ENCODE measurements at places on chromosomes 5 and 9.

- no peak for DNase-seq
- no peaks in the 10 kb centered on the region for H3K36me3 ChIP-seq
- H3K27ac ChIP-seq: no peak overlapping the region
- H3K4me3 ChIP-seq: no peak overlapping the region
- no peaks in the 10 kb centered on the region for H3K4me1 ChIP-seq
Observed at GRCh38 chr5:5217371-5217770, 77.2 kb downstream of the ADAMTS16 start.

GRCh38 chr9:69815313-69815712, 5.3 kb upstream of the CFAP95 start:
- no peaks in the 10 kb centered on the region for H3K36me3 ChIP-seq
- DNase-seq: no peak
- H3K4me3 ChIP-seq: no peak overlapping the region
- no peaks in the 10 kb centered on the region for H3K27me3 ChIP-seq
- no peaks in the 10 kb centered on the region for H3K4me1 ChIP-seq
- no peak overlapping the region for H3K27ac ChIP-seq

DNA sequence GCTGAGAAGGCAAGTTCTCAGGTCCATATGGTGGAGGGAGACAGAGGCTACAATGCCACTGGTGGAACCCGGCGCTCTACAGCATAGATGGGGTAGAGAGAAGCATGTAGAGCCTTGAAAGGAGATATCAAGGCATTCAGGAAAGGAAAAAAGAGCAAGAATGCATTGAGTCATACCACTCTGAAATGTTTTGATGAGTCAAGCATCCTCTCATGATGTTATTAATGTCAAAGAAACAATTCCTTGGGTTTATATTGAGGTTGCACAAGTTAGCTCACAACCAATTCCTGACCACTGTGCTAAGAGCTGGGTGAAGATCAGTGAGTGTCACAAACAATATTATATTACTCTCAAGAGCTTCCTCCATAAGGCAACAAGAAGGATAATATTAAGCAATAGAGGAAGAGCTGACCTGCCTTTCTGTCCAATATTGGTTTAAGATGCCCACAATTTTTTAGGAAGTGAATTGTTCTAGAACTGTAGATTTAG, 178.0 kb downstream of the RFK start:
- no peak overlapping the region for H3K27ac ChIP-seq
- no peak for DNase-seq
- no peaks in the 10 kb centered on the region for H3K36me3 ChIP-seq
- H3K4me3 ChIP-seq: no peak overlapping the region
- H3K4me1 ChIP-seq: no peaks in the 10 kb centered on the region

DNA sequence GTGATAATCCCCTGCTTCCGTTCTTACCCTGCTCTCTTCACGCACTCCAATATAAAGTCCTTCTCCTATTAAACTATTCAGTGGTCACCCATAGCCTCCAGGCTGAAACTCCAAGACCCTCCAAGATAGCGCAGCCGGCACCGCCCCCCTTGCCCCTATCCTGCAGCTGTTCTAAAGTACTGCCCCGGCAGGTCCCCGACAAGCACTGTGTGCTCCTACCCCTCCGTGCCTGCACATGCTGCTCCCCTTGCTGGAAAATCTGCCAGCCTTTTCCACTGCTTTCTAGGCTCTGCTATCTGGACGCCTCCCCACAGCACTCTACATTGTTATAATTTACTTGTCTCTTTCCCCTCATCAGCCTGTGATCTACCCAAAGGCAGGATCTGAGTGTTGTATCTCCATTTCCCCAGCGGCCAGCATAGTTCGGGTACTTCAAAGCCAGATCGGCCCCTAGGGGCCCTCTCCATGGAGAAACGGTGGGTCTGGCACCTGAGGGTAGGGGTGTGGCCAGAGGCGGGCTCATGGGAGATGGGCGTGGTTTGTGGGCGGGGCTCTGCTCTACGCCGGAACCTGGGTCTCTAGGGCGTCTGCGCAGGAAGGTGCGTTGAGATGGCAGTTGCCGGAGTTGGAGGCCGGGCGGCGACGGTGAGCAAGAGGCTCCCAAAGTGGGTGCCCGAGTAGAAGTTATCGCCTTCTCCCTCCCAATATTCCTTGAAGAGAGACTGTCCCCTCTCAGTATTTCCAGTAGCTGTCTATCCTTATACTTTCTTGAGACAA, 83.5 kb upstream of the RUSC2 start:
- DNase-seq: peak; percentile 81
- peak overlapping the region; percentile 18 for H3K4me3 ChIP-seq
- no peak overlapping the region for H3K27ac ChIP-seq
- no peaks in the 10 kb centered on the region for H3K36me3 ChIP-seq
- no peaks in the 10 kb centered on the region for H3K27me3 ChIP-seq

DNA sequence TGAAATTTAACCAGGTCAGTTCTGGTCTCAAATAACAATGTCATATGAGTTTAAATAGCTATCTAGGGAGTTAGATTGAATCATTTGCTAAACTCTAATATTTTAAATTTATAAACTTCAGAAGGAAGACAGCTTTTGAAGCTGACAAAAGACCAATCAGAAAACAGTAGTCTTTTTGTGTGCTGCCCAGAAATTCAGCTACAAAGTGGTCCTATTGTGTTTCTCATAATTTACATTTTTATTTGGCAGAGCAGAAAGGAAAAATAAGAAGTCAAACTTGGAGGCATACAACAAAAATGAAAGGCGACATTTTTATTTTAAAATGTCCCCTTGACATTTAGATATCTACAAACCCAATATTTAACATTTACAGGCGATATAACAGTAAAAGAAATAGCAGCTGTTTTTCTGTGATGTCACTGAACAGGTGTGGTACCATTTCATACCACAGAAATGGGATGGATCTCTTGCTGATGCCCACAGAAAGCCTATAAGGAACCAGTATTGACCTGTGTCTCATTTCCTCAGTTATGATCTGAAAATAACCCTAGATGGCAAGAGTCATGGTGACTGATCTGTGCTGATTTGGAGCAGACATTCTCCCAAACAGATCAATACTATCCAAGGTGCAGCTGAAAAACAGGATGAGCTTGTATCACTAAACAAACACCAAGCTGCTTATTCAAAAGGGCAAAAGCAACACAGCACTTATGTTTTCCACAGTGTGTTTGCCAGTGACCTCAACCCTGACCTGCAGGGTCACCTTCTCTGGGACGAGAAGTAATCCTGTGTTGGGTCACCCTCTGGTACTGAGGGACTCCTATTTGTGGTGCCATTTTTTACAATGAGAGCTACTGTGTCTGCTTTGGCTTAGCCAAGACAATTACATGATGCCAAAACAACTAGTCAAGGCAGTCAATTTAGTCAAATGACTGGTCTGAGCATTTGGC, 3.6 kb upstream of the FST start:
- no peaks in the 10 kb centered on the region for H3K27me3 ChIP-seq
- no peak overlapping the region for H3K27ac ChIP-seq
- no peaks in the 10 kb centered on the region for H3K4me1 ChIP-seq
- no peak for DNase-seq
- no peaks in the 10 kb centered on the region for H3K36me3 ChIP-seq
- H3K4me3 ChIP-seq: no peak overlapping the region

DNA sequence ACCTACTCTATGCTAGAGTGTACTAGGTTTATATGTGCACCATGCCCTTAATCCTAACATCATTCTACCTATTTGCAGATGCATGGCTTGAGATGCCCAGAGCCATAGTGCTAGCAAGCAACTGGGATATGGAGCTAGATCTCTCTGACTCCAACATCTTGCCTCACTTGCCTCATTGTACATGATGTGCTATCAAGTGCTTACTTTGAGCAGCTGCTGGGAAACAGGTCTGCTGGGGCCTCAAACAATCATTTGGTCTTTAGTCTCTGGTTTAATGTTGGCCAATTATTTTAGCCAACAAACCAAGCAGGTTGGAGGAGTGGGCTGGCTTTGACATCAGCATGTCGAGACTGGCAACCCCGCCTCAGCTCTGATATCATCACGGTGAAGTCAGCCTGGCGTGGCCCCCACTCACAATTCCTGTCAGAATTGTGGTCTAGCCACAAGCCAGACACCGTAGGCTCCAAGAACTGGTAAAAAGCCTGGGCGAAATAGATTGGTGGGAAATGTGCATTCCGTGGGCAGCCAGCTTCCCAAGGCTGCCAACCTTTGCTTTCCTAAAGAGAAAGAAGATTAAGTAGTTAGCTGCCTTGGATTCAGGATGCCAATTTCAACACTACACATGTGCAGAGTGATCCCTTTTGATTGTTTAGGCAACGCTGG, 21.1 kb upstream of the GAS1 start:
- no peaks in the 10 kb centered on the region for H3K27me3 ChIP-seq
- H3K27ac ChIP-seq: no peak overlapping the region
- no peaks in the 10 kb centered on the region for H3K36me3 ChIP-seq
- no peak overlapping the region for H3K4me3 ChIP-seq
- no peak for DNase-seq
- peaks cover 3% of the 10 kb centered on the region for H3K4me1 ChIP-seq

DNA sequence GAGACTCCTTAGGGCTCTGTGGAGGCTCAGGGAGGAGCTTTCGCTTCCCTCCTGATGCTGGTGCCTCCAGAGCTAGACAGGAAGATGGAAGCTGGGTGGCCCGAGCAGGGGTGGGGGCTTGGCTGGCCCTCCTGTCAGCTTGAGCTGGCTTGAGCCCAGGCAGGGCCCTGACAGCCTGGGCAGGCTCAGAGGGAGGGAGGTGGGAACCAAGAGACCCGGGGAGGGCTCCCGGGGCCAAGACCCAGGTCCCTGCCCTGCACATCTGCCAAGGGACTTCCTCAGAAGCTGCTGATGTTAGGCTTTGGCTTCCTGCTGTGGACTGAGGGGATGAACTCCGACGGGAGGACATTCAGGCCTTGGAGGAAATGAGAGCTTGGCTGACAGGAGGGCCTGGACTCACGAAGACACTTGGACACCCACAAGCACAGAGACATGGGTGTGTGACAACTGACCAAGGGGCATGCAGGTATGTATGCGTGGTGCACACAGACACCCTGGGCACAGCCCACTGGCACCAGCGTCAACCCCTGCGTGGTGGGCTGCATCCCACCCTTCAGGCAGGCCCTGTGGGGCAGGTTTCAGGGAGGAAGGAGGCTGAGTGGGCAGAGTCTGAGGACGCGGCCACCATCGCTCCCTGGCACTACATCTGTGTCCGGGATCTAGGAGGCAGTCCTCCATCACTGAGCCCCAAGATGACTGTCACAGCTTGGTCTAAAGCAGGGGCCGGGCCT, 1.7 kb upstream of the LTC4S start:
- peaks cover 5% of the 10 kb centered on the region for H3K4me1 ChIP-seq
- H3K4me3 ChIP-seq: no peak overlapping the region
- no peaks in the 10 kb centered on the region for H3K36me3 ChIP-seq
- no peak for DNase-seq
- H3K27me3 ChIP-seq: no peaks in the 10 kb centered on the region

DNA sequence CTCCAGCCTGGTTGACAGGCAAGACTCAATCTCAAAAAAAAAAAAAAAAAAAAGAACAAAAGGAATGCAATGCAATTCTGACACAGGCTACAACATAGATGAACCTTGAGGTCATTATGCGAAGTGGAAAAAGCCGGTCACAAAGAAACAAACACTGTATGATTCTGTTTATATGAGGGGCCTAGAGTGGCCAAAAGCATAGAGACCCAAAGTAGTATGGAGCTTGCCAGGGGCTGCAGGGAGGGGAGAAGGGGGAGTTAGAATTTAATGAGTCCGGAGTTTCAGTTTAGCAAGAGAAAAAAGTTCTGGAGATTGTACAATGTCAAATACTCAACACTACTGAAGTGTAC, 33.2 kb upstream of the ASS1 start:
- H3K27me3 ChIP-seq: no peaks in the 10 kb centered on the region
- no peaks in the 10 kb centered on the region for H3K36me3 ChIP-seq
- H3K4me3 ChIP-seq: no peak overlapping the region
- H3K4me1 ChIP-seq: no peaks in the 10 kb centered on the region
- H3K27ac ChIP-seq: no peak overlapping the region
- no peak for DNase-seq

GRCh38 chr5:102758576-102758975, 3.5 kb downstream of the PAM start:
- H3K27me3 ChIP-seq: no peaks in the 10 kb centered on the region
- H3K36me3 ChIP-seq: no peaks in the 10 kb centered on the region
- H3K27ac ChIP-seq: no peak overlapping the region
- H3K4me1 ChIP-seq: no peaks in the 10 kb centered on the region
- DNase-seq: no peak
- H3K4me3 ChIP-seq: no peak overlapping the region

DNA sequence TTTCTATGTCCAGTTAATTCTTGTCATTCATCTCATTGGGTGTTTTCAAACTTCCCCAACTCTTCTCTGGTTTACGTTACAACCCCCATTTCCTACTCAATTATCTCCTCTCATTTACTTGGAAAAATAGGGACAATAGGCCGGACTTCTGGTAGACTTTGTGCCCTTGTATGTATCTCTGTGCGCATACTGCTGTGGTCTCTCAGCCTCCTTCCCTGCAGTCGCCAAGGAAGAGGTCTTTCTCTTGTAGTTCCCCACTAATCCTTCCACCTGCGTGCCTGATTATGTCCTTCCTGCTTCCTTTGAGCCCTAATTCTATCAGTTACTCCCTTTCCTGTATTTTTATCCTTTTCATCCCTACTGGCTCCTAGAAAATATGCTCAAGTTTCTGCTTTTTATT, 176.3 kb downstream of the GDNF start:
- no peak overlapping the region for H3K4me3 ChIP-seq
- DNase-seq: no peak
- H3K27ac ChIP-seq: no peak overlapping the region
- no peaks in the 10 kb centered on the region for H3K36me3 ChIP-seq

- no peak overlapping the region for H3K4me3 ChIP-seq
- H3K27me3 ChIP-seq: no peaks in the 10 kb centered on the region
- DNase-seq: no peak
- peak overlapping the region; percentile 76 for H3K27ac ChIP-seq
Observed at GRCh38 chr5:74648835-74649293, 8.3 kb upstream of the ENC1 start.

All from pancreas (tissue), 10 donors.